ENCODE measurements at places on chromosomes 11 and 22. TPM values are rescaled to one million over a fixed set of nuclear protein-coding genes. Genes with fewer than 3 reads are reported as not detected.

DNA sequence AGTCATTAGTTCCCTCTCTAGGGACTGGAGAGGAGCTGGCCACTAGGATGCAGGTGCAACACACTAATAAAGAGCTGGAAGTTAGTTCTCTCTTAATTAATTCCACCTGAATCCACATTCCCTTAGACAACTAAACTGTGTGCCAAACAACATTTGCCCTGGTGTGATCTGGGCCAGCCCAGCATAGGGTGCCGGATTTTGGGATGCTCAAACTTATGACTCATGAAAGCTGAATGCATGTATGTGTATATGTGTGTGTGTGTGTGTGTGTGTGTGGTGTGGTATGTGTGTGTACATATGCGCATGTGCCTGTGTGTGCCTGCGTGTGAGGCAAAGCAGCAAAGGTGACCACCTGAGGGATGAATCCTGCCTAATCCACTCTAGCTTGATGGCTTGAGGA lies 110.7 kb downstream of the EHF start:
- no peak for DNase-seq

GRCh38 chr11:21783954-21784353 lies 408.9 kb upstream of the ANO5 start:
- DNase-seq, result no peak

DNA sequence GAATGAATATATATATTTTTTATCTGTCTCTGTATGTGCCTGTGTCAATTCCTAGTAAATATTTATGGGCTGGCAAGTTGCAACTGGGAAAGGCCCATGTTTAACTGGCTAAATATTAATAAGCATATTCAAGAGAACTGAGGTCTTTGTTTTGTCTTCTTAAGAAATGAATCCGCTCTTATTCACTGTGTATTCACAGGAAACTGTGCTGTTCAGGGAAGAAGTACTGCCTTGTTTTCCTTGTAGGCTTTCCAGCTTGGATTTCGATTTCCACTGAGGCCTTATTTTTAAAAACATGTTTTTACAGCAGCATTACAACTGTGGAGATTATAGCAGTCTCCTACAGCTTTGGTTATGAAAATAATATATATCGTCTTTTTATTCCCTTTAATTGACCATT lies 64.7 kb downstream of the LDLRAD3 start:
- no peak for DNase-seq

- DNase-seq, result no peak
These were observed 377.0 kb downstream of the DDX10 start for GRCh38 chr11:109041876-109042275.

- DNase-seq, result no peak
These were observed 53.2 kb downstream of the MTMR3 start for GRCh38 chr22:29936186-29936585.

DNA sequence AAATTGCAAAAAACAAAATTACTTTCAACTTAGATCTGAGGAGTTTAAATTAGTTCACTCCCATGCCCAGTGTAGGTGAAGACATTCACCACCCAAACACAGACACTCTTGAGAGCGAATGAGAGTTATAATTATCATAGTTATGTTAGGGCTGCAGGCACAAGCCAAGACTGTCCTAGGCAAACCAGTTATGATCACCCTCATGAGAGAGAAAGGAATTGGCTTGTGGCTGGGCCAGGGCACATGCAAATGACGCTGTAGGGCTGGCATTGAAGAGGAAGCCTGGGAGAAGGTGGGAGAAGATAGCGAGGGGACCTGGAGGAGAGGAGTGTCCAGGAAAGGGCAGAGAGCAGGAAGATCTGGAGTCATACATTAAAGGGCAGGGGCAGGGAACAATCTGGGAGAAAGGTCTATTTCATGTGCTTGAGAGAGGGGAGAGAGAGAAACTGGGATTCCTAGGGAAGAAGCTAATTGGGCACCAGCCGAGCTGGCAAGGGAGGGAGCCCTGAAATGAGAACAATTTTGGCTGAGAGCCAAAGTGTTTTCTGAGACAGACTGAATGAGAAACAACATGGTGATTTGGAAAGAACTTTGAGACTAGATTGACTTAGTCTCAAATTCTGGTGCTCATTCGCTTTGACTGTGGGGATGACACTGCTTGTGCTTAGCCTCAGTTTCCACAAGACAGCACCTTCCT lies 279.9 kb downstream of the KIRREL3 start:
- DNase-seq, result no peak

- no peak for DNase-seq
These were observed 20.0 kb downstream of the CYP2R1 start for GRCh38 chr11:14872032-14872431.

- DNase-seq, result peak; percentile 40
These were observed 15.0 kb downstream of the RHOD start for GRCh38 chr11:67071420-67072284.

DNA sequence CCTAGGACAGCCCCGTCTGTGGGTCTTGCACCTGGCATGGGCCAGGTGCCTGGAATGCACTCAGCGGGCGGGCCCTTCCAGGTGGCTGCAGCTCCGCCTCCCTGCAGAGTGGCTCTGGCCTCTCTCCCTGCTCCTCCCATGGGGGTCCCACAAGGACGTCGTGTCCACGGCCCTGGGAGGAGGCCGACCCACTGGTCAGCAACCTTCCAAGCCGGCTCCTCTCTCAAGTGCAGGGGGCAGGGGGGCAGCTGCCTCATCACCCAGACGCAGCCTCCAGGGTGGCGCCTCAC lies 41.9 kb downstream of the CERK start:
- DNase-seq, result no peak

- DNase-seq, result no peak
These were observed 38.6 kb downstream of the SOX6 start for GRCh38 chr11:16317712-16318111.

- peak; percentile 75 for DNase-seq
These were observed 18.8 kb downstream of the DDX25 start for GRCh38 chr11:125923012-125923579.

DNA sequence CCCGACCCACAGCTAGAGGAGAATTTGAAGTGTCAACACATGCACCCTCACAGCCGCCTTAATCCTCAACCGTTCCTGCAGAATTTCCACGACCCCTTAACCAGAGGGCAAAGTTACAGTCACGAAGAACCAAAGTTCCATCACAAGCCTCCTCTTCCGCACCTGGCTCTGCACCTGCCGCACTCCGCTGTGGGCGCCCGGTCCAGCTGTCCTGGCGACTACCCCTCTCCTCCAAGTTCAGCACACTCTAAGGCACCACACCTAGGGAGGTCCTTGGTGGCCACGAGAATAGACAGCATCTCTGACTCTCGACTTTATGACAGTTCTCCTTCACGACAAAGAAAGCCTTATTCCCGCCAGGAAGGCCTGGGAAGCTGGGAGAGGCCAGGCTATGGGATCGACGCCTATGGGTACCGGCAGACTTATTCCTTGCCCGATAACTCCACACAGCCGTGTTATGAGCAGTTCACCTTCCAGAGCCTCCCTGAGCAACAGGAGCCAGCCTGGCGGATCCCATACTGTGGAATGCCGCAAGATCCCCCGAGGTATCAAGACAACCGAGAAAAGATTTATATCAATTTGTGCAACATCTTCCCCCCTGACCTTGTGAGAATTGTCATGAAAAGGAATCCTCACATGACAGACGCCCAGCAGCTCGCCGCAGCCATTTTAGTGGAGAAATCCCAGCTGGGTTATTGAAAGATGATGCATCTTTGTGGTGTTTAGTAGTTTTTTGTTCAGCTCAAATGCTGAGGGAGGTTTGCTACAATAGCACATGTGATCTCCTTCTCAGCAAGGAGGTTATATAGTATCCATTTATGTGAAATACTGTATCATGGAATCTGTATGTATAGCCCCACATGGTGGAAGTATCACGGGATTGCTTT lies 72.1 kb downstream of the ZC3H12C start:
- no peak for DNase-seq

DNA sequence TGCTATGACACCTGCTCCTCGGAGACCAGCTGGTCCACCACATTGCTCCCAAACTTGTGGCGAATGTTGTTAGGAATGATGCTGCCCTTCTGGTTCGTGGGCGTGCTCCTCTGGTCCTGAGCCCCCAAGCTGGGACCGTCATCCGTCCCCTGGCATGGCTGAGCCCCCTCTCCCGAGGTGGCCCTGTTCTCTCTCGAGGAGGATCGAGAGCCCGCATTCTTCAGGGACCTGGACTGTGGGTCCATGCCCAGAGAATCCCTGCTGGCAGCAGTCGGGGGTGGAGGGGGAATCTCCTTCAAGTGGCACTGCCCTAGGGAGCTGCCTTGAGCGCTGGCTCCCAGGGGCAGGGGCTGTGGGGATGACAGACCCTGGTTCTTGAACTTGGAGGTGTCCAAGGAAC lies 17.4 kb downstream of the TST start:
- DNase-seq, result no peak

- peak; percentile 42 for DNase-seq
These were observed 59.1 kb downstream of the IGLL1 start for GRCh38 chr22:23520863-23521440.

DNA sequence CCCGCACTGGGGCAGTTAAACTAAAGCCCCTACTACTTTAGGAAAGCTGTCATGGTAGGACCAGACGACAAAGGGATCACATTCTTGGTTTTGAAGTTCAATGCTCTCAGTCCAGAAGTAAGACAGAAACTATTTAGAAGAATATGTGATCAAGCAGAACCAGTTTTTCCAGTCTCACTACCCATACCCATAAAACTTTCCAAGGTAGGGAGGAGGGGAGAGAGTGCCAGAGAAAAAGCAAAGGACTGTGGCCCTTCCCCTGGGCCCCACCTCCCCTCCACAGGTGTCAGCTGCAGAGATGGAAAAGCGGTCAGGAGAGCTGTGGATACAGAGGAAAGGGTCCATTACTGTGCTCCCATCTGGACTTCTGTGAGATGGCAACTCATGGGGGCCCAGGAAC lies 587.1 kb downstream of the SOX6 start:
- no peak for DNase-seq

The SYT8 gene
- total RNA-seq, result not detected

The OSBP2 gene
- not detected for total RNA-seq

The THY1 gene
- total RNA-seq, result 10.7 TPM

The TPBGL gene
- 0.29 TPM for total RNA-seq

The C11orf97 gene
- total RNA-seq, result not detected

The NXPE4 gene
- total RNA-seq, result not detected
